ENCODE measurements at places on chromosomes 13 and 19. TPM values are rescaled to one million over a fixed set of nuclear protein-coding genes. Genes with fewer than 3 reads are reported as not detected.

GRCh38 chr19:41925208-41926003 is 2.8 kb downstream of the ERFL start:
- no peak for DNase-seq

Gene ZNF616
- total RNA-seq, result 14.9 TPM

DNA sequence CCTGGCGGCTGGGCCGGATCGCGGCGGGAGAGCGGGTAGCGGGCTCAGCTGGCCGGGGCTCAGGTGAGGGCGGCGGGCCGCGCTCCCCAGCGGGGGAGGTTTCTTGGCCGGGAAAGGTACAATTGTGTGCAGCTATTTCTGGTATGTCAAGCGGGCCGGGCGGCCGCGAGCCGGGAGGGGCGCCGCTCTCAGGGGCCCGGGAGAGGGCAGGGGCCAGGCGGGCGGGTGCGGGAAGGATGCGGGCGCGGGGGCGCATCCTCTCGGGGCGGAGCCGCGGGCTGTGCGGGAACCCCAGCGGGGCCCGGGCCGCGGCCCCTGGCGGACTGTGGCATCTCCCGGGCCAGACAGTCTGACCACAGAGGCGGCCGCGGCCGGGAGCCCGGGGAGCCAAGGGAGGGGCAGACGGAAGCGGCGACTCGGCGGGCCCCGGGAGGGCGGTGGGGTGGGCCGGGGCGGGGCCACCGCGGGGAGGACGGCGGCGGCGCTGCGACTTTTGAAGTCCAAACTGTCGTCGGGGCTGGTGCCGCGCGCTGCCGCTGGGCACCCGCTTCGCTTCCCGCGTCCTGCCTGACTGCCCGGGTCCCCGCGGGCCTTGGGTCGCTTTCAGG is at the start of gene LMO7:
Gene LMO7 (plus strand): TSS at position 503 of the 608 bp plus-strand sequence. CDS start 328 bp downstream, outside the sequence.
- DNase-seq, result no peak

Gene IGFL1
- total RNA-seq, result not detected

DNA sequence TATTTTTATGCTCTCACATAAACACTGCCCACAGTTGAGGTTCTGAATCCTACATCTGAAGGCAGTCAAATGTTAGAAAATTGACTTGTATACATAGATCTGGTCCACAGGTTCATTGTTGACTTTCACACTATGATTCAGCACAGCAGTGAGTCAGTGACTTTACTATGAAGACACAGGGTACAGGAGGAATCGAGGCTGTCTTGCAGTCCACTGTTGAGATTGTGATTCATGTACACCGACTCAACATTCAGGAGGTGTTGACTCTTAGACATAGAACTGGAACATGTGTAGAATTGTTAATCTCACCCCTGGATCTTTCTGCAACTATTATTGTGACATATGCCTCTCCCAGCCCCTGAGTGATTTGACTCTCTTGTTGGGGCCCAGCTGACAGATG is 74.3 kb upstream of the ZNF43 start:
- no peak for DNase-seq

- DNase-seq, result no peak
Measured at GRCh38 chr13:37529751-37530385, 68.7 kb downstream of the POSTN start.

Gene RLN3
- not detected for total RNA-seq

- peak; percentile 68 for DNase-seq
Measured at GRCh38 chr13:79393564-79394249, 12.3 kb downstream of the RBM26 start.

GRCh38 chr19:19405971-19406877 is 749 bp downstream of the GATAD2A start:
- DNase-seq, result peak; percentile 40

- no peak for DNase-seq
Measured at GRCh38 chr13:97432232-97432916, 1.6 kb upstream of the RAP2A start.

DNA sequence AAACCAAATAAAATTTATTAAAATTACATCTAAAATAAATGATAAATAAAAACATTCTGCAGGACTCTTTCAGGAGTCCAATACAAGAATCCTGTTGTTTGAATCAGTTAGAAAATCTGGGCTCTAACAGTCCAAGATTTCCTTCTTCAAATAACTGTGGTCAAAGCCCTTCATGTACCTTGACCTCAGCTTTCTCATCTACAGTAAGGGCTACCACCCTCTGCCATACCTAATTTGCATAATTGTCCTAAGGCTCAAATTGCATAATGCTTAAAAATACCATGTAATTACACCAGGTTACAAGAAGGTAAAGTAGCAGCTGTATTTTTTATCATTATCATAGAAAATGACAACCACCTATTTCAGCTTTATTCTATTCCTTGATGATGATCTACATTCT is 54.3 kb downstream of the XPO4 start:
- peak; percentile 19 for DNase-seq

Data from renal cortical epithelial cell (primary cell).